CD8-positive, alpha-beta memory T cell (primary cell): ENCODE measurements at places on chromosomes 5 and 9. TPM values are rescaled to one million over a fixed set of nuclear protein-coding genes. Genes with fewer than 3 reads are reported as not detected.

The ANKS6 gene
- total RNA-seq, result 17.5 TPM

The KIF24 gene
- 6.7 TPM for total RNA-seq

The AGXT2 gene
- total RNA-seq, result not detected

GRCh38 chr9:93525476-93525875 lies 50.9 kb upstream of the PHF2 start:
- no peak overlapping the region for H3K4me3 ChIP-seq
- H3K27ac ChIP-seq, result no peak overlapping the region
- no peaks in the 10 kb centered on the region for H3K4me1 ChIP-seq
- no peak for DNase-seq

DNA sequence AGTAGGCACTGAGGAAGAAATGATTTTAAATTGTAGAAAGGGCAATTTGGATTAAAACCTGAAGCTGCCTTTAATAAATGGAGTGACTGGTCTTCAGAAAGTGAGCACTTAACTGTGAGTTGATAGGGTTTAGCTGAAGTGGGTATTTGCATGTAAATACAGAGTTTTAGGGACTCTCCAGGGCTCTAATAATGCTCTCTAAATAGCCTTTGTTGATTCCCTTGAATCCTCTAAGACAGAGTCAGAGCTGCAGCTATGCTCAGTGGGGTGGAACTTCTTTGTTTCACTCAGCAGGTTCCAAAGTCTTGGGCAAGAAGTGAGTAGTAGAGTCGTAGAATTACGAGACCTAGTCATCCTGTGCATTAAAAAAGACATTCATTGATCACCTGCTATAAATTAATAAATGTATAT lies 21.4 kb downstream of the GLRA1 start:
- no peaks in the 10 kb centered on the region for H3K36me3 ChIP-seq
- H3K4me1 ChIP-seq, result no peaks in the 10 kb centered on the region
- H3K27me3 ChIP-seq, result no peaks in the 10 kb centered on the region
- no peak for DNase-seq

The SH3RF2 gene
- total RNA-seq, result 0.09 TPM

GRCh38 chr5:150163547-150164059 lies 3.0 kb upstream of the CDX1 start:
- DNase-seq, result no peak
- no peaks in the 10 kb centered on the region for H3K36me3 ChIP-seq
- H3K27me3 ChIP-seq, result peaks cover 8% of the 10 kb centered on the region
- no peak overlapping the region for H3K27ac ChIP-seq

DNA sequence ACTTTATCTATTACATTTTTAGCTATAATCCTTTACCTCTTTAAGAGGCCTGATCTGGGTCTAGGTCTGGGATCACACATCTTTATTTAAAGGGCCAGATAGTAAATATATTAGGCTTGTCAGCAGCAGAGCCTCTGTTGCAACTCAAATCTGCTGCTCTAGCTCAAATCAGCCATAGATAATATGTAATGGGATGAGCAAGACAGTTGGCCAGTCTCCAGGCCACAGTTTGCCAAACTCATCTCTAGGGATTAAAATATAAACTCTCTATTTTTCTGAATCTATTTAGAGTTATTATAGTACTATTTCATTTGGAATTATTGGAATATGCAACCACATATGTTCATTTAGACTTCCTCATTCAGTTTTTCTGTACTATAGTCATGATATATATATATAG lies 115.9 kb upstream of the MINAR2 start:
- no peak overlapping the region for H3K27ac ChIP-seq
- H3K36me3 ChIP-seq, result no peaks in the 10 kb centered on the region
- no peaks in the 10 kb centered on the region for H3K27me3 ChIP-seq
- no peak for DNase-seq
- no peaks in the 10 kb centered on the region for H3K4me1 ChIP-seq
- H3K4me3 ChIP-seq, result no peak overlapping the region

GRCh38 chr5:77772729-77773128 lies 3.4 kb downstream of the TBCA start:
- DNase-seq, result no peak
- no peaks in the 10 kb centered on the region for H3K27me3 ChIP-seq
- H3K4me1 ChIP-seq, result peaks cover 58% of the 10 kb centered on the region
- H3K36me3 ChIP-seq, result peaks cover 5% of the 10 kb centered on the region
